ENCODE measurements at places on chromosomes 12 and 14. TPM values are rescaled to one million over a fixed set of nuclear protein-coding genes. Genes with fewer than 3 reads are reported as not detected.

DNA sequence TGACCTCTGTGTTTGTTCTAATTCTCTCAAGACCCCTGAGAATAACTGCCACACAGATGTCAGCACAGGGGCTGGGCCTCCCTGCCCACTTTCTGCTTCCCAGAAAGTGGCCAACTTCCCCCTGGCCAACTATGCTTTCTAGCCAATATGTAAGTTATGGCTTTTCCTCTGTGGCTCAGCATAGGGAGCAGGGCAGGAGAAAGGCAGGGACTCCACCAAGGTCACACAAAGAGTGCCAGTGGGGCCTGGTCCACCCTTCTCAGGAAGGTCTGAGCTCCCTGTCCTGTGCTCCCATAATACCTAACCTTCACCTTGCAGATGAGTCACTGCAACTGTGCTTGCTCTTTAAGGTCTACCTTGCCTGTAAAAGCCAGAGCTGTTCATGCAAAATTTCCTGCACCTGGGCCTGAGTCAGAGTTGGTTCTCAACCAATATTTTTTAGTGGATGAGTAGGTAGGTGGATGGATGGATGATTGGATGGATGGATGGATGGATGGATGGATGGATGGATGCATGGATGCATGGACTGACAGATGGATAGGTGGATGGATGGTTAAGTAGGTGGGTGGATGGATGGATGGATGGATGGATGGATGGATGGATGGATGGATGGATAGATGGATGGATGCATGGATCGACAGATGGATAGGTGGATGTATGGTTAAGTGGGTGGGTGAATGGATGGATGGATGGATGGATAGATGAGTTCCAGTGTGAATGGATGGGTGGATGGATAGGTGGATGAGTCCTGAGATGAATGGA lies 64.2 kb downstream of the DIO3 start:
- DNase-seq: no peak

- DNase-seq: no peak
These were observed 69.7 kb downstream of the ARF6 start for GRCh38 chr14:49962621-49963020.

The CELA1 gene
- not detected for total RNA-seq

DNA sequence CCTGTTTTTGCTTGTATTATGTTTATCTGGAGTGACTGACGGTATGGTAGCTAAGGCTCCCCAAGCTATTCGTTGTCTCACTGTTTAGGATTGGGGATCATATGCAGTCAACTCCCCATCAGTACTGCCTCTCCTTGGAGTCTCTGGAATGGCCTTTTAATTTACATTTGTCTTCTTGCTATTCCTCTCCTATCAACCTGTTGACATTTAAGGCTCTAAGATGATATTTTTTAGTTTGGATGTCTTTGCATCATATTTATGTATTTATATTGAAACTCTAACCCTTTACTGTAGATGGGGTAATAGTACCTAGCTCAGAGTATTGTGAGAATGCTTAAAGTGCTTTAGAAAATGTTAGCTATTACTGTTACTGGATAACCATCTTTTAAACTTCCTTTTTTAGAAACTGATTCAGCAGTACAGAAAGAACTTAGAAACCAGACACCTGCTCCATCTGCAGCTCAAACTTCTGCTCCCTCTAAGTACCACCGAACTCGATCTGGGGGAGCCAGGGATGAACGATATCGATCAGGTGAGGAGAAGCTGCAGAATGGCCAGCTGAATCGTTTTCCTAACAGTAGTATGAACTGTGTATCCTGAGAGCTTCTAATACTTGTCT lies 123.5 kb upstream of the ATF1 start:
- DNase-seq: no peak

The CDH24 gene
- total RNA-seq: 17.4 TPM

The KRT6C gene
- not detected for total RNA-seq

DNA sequence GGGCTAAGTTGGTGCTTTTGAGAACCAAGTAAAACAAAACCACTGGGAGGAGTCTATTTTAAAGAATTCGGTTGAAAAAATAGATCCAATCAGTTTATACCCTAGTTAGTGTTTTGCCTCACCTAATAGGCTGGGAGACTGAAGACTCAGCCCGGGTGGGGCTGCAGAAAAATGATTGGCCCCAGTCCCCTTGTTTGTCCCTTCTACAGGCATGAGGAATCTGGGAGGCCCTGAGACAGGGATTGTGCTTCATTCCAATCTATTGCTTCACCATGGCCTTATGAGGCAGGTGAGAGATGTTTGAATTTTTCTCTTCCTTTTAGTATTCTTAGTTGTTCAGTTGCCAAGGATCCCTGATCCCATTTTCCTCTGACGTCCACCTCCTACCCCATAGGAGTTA lies 1.8 kb upstream of the RAB5B start:
- DNase-seq: peak; percentile 63

Measured in astrocyte (in vitro differentiated cells and primary cell).